ENCODE measurements at places on chromosomes 6 and 20.

GRCh38 chr6:1952740-1953360, 292.6 kb downstream of the GMDS start:
- DNase-seq, result no peak

DNA sequence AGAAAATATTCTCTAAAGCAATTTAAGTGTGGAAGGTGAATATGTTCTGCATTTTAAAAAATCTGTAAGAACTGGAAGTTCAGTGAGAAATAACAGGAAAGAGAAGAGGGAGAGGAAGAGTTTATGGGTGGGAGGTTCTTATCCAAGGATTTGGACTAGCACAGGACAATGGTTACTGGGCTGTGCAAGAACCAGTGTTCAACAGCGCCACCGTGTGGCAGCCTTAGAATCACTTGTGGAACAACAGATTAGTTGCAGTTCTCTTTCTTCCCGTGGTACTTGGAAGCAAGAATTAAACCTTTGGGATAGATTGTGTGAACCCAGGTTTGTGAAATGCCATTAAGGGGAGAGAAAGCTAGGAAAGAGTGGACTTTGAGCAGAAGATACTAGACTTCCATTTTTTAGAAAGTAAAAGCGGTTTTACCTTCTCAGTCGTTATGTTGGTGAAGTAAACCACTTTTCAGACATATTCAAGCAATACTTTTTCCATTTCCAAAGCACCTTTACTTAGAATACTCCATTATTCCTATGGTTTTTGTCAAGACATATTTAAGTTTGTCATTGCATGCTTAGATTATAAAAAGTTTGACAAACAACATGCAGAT, 436.7 kb downstream of the RNF144B start:
- no peak for DNase-seq

DNA sequence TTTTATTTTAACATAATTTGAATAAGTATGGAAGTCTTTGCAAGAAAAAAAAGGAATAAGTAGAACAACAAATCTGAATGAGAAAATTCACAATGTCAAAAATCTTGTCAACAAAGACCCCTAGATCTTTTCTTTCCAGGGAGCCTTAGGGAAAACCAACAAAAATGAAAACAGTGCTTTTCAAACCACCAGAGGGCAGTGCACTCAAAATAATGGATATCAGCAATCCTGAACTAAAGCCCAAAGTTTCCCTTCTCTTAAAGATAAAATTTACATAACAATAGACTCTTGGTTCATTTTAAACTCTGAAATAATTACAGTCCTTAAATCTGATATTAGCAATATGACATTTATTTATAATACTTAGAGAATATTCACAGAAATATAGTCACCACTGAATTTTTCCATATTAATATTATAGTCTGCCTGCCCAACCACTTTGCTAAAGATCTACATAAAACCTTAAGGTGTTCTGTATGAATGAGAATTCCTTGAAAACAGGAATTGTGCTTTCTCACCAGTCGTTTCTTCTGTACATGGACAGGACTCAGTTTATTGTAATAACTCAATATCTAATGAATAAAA, 105.3 kb upstream of the BMP5 start:
- DNase-seq, result no peak

- DNase-seq, result no peak
Observed at GRCh38 chr6:135182071-135183001, 1.2 kb downstream of the MYB start.

All from stimulated activated CD8-positive, alpha-beta memory T cell treated with anti-CD3 and anti-CD28 coated beads, Interleukin-4, amount 100 ng/mL, for 1 hour (primary cell).